ENCODE measurements at places on chromosomes 13 and 19. TPM values are rescaled to one million over a fixed set of nuclear protein-coding genes. Genes with fewer than 3 reads are reported as not detected.
A peak's percentile ranks its signal among the peaks of the same experiment; 100 is the strongest.

Gene CEACAM7
- not detected for total RNA-seq

Gene ZNF20
- 2.7 TPM for total RNA-seq

Gene SOHLH2
- not detected for total RNA-seq

- DNase-seq = no peak
Measured at GRCh38 chr13:20340759-20341171, 108.6 kb upstream of the GJB6 start.

GRCh38 chr13:73231471-73231870 lies 172.7 kb downstream of the KLF5 start:
- no peak for DNase-seq

- DNase-seq = no peak
Measured at GRCh38 chr19:18754501-18754900, 36.6 kb downstream of the COMP start.

DNA sequence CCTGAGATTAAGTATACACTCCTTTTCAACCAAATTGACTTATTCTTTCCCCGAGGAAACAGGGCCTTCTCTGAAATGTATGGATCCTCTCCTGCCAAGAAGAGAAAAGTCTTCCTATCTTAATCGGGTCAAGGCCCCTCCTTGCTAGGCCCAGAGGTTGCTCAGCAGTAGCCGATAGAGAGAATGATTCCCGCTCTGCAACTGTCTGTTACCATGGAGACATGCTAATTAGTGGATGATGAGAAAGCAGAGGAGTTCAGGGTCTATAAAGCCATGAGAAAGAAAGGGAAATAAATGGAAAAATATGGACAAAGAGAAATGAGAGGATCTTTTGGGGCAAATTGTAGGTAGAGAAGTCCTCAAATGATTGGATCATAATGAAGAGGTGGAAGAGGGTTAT lies 103.5 kb downstream of the POU4F1 start:
- no peak for DNase-seq

- DNase-seq = no peak
Measured at GRCh38 chr13:21901336-21901735, 230.5 kb downstream of the FGF9 start.

GRCh38 chr13:94419304-94419924 lies 60.1 kb downstream of the DCT start:
- DNase-seq = peak; percentile 51

DNA sequence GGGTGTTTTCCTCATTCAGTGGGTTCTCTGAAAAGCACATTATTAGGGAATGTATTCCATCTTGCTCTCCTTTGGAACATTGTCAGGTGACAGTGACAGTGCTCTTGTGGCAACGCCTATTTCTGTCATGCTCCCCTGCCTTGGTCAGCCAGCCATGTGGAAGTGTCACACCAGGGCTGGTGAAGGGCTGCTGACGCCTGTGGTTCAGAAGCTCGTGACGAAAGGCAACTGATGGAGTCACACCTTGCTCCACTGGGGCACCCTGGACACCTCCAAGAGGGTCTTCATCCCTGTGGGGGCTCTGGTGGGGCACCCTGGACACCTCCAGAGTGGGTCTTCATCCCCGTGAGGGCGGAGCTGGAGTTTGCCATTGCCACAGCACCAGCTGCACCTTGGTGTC lies 68.9 kb upstream of the GPR183 start:
- DNase-seq = no peak

Gene RPL21
- total RNA-seq = 1,509 TPM

Gene SCN1B
- total RNA-seq = 4.7 TPM

Gene ZNF93
- 23.5 TPM for total RNA-seq

DNA sequence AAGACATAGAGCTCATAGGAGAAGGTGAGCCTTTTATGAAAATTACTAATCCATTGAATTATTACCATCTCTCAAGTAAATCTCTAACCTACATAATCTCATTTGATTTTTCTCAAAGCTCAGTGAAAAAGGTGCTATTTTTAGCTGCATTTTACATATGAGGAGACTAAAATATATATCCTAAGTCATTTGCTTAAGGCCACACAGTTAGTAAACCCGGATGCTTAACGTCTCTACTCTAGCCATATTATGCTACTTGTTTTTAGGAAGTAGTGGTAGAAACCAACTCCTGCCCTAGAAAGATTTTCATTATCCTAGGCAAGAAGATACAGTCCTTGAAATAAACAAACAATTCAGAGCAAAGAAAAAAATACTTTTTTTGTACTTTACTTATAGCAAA lies 108.9 kb downstream of the RBM26 start:
- no peak for DNase-seq

Gene DMKN
- 7.5 TPM for total RNA-seq

Gene KLHL1
- total RNA-seq = not detected

Gene KLK8
- not detected for total RNA-seq

Gene MAMSTR
- total RNA-seq = 0.89 TPM

Gene PRR19
- total RNA-seq = 0.86 TPM

GRCh38 chr13:42967660-42968059 lies 24.4 kb downstream of the EPSTI1 start:
- no peak for DNase-seq

Gene ELANE
- total RNA-seq = not detected

GRCh38 chr13:48961379-48961778 lies 14.3 kb upstream of the FNDC3A start:
- DNase-seq = no peak

Gene C3
- 1.8 TPM for total RNA-seq

Gene CEACAM8
- total RNA-seq = not detected

Measured in activated T-cell treated with anti-CD3 and anti-CD28 coated beads, Interleukin-2, amount 50 U/mL, for 72 hours (primary cell).